ENCODE measurements at places on chromosomes 3 and 15.

- DNase-seq: no peak
These were observed 33.0 kb upstream of the TMEM158 start for GRCh38 chr3:45259133-45259532.

GRCh38 chr15:77384589-77385359, 35.1 kb downstream of the PEAK1 start:
- no peak for DNase-seq

GRCh38 chr3:45098310-45098709, 47.9 kb downstream of the CDCP1 start:
- no peak for DNase-seq

- no peak for DNase-seq
These were observed 708.3 kb downstream of the FHIT start for GRCh38 chr3:60542995-60543394.

DNA sequence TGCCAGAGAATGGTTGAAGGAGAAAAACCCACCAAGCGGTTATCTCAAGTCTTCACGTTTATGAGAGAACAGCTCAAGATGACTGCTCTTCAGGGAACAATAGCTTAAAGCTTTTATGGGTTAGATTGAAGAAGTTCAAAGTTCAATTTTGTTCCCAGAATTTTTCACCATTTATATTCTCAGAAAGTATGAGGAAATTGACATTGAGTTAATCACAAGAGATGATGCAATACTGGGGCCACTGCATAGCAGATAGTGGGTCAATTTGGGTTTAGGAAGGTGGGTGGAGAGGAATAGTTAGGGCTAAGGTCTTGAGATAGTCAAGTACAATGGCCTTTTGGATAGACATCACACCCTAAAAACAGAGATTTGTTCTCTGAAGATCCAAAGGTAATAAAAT, 539.3 kb downstream of the SQOR start:
- DNase-seq: no peak

DNA sequence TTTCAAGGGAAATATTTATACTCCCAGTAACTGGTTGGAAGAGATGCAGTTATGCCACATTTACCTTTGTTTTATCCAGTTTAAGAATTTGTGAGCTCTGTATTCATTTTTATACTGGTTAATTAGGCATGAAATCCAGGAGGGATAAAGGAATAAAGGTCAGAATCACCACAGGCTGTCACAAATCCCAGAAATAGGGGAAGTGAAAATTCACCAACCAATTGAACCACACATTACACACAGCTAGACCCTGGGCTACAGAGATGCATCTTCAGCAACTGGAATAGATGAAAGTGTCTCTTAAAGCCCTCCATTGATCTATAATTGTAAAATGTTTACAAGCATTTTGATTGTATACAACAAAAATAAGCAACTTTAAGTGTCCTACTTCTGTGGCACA, 18.5 kb downstream of the SERPINI1 start:
- no peak for DNase-seq

- no peak for DNase-seq
These were observed 651.6 kb downstream of the NTRK3 start for GRCh38 chr15:87604857-87605446.

GRCh38 chr3:44970926-44971490, 5.0 kb downstream of the ZDHHC3 start:
- no peak for DNase-seq

GRCh38 chr15:90686435-90687218, 30.5 kb upstream of the BLM start:
- peak; percentile 51 for DNase-seq

DNA sequence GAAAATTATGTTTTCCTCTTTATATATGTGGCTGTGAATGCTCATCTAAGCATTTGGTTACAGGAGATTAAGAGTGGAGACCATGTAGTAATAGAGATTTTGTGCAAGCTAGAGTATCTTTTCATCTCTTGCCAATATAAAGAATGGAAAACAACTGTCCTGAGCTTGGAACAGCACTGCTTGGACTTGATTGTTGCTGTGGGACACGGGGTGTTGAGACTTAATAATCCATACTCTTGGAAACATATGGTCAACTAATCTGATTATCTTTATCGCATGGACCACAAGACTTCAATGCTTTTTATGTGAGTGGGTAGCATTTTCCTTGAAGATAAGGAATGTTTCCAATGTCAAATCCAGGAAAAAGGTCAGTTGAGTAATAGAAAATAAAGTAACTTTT, 806.3 kb downstream of the DIPK2A start:
- no peak for DNase-seq

- DNase-seq: no peak
These were observed 311.1 kb downstream of the ZPLD1 start for GRCh38 chr3:102745881-102746280.

DNA sequence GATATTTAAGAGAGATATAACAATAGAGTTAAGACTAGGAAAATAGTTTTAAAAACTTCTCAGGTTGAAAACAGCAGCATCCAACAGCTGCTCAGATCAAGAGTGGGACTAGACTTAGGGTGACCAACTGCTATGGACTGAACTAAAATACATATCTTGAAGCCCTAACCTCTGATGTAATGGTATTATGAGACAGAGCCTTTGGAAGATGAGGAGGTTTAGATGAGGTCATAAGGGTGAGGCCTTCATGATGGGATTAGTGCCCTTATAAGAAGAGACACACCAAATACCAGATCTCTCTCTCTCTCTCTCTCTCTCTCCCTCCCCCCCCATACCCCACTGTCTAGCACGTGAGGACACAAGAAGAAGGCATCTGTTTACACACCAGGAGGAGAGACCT, 37.4 kb upstream of the GALNT15 start:
- DNase-seq: no peak

DNA sequence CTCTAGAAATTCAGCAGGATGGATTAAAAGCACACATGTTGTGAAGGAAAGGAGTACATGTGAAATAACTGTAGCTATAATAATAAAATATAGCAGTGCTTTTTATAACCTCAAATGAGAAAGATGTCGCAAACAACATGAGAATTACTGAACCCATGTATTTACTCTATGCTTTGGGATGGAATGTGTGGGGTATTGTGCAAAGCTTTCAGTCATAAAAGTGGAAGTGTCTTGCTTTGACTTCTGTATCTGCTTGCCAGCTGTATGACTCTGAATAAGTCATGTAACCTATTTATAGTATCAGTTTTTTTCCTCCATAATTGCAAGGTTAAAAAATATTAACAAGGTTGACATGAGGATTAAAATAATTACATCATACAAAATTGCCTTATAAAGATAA, 519.3 kb upstream of the CADM2 start:
- no peak for DNase-seq

DNA sequence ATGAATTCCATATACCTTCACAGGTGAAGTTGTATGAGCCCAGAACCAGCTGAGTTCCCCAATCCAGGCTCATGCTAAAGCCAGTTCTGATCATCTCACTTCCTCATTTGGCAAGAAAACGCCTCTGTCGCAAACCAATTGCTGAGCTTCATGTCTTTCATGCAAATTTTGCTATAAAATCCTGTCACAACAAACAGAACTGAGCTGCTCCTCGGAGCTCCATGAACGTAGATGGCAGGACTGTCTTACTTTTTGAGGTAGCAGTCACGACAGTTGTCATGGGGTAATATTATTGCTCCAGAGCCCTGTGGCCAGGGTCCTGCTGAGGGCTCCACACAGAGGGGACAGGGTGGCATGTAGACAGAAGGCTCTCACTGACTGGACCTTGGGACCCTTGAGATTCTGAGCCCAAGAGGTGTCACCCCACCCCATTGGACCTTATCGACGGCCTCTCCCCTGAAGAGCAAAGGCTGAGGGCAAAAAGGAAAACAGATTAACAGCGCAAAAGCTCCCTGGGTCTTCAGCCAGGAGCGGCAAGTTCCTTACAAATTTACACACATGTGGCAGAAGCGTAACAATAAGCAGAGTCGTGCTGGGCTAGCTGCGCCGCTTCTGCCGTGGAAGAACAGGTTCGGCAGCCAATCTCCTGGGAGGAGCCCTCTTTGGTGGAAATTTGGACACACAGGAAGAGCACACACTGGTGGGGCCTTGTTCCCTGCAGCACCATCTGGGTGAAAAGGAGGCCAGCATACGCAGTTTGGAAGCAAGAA, 249.2 kb downstream of the OPA1 start:
- peak; percentile 3 for DNase-seq

- DNase-seq: no peak
These were observed 19.3 kb upstream of the NOX5 start for GRCh38 chr15:68994981-68995761.

DNA sequence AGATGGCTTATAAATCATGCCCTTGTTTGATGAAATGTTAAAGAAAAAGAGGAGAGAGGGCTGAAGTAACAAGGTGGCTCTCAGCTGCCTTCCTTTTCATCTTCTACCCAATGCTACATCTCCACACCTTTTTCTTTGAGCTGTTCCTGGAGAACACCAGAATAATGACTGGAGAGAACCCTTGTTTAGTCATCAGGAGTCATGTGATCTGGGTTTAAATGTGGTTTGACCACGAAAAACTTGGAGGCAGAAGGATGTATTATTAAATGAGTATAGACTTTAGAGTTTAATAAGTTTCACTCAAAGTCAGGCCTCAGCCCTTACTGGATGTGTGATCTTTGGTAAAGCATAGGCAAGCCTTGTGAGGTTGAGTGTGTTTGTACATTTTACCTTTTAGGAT, 230.3 kb upstream of the TBL1XR1 start:
- DNase-seq: peak; percentile 43

DNA sequence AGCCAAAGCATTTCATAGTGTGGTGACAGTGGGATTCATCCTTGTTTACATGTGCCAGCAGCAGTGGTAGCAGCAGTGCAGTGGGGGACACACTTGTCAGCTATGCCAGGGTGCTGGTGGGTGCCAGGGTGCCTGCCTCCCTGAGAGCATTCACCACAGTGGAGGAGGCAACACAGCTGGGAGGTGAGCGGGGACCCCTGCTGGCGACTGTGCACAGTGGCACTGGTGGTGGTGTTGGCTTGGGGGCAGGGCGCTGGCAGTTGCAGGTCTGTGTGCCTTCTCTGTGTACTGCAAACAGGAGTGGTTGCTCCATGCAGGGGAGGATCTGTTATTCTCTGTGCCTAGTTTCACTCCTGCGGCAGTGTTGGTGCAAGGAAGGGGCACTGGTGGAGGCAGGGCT, 41.2 kb downstream of the CEP63 start:
- DNase-seq: no peak

DNA sequence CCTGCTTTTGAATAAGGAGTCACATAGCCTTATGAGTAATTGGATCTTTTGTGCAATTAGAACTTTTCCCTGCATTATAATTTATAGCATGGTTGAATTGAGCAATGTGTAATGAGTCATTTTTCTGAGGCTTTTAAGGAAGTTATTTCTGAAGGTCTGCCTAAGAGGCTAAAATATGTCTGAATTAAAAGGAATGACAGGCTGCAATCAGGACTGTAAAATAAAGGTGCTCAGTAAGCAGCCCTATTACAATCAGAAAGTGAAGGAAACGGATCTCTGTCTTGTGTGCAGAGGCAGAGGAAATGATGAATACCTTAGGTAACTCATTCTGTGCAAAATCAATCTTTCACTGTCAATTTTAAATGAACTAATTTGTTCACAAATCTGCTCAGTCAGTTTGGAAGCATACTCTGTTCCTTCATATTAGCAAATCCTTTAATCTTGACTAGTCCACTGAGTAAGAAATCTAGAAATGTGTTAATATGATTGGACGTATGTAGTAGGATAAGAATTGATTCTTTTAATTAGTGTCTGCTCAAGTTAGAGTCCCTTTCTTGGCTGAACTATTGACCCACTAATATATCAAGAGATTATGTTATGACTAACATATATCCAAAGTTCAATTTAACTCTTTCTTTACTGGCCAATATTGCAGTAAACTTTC, 290.1 kb downstream of the ZIC1 start:
- DNase-seq: no peak

DNA sequence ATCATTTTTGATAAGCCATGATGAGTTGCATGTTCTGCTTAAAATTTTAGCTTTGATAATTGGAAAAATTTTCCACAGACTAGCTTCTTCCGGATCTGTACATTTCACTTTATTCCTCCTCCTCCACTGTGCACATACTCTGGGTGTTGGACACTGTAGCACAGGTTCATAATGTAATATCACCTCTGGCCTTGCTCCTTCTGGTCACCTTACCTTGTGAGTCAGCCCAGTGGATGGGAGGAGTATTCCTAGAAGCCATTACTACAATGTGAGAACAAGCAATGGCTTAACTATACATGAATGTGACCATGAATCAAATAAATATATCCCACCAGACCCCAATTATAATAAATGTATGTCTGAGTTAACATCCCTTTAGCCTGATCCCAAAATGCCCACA, 6.1 kb upstream of the CDCP1 start:
- no peak for DNase-seq

GRCh38 chr15:92886815-92887214, 13.3 kb upstream of the CHD2 start:
- no peak for DNase-seq

DNA sequence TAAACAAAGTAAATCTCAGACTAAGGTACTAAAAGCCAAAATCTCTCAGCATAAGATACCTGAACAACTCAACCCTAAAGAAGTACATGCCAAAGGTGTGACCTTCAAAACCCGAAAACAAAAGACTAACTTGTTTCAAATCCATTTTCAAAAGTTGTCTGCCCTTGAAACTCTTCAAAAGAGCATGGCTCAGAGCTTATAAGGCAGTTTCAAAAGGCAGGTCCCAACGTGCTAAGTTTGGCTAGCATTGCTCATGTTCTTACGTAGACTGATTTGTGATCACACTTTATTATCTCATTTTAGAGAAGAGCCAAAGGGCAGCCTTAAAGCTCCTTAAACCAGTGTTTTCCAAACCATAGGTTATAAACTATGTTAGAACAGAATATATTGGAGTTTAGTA, 112.2 kb downstream of the FEZF2 start:
- DNase-seq: no peak

DNA sequence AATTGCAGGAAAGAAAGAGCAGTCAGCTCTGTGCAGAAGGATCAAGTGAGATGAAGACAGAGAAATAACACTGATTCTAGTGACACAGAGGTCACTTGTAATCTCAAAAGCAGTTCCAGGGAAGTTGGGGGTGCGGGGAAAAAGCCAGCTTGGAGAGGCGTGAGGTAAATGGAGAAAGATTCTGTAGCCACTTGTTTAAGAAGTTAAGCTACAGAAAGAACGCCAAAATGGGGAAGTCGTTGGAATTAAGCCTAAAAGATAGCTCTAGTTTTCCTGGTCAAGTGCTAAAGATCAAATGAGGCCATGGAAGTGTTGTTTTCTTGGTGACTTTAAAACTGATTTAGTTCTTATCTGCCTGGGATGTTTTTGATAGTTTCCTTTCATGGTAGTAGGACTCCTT, 152.0 kb downstream of the GREM1 start:
- DNase-seq: no peak

- no peak for DNase-seq
These were observed 36.3 kb upstream of the MEX3B start for GRCh38 chr15:82081914-82082762.

- DNase-seq: no peak
These were observed 30.9 kb downstream of the MGLL start for GRCh38 chr3:127791221-127791913.

- no peak for DNase-seq
These were observed 315.9 kb downstream of the ZIC4 start for GRCh38 chr3:147090461-147090860.

GRCh38 chr15:45117308-45118130, 3.4 kb downstream of the DUOXA2 start:
- DNase-seq: no peak

- no peak for DNase-seq
These were observed at the start of gene GASK1A for GRCh38 chr3:42979044-42979972. Gene GASK1A (plus strand): TSS chr3:42979311. CDS start chr3:42979643, 332 bp downstream.

Data from CD4-positive, alpha-beta T cell treated with Interleukin-15 for 4 hours (primary cell).